ENCODE measurements at places on chromosomes 1 and 21. TPM values are rescaled to one million over a fixed set of nuclear protein-coding genes. Genes with fewer than 3 reads are reported as not detected.

- DNase-seq: no peak
These were observed 38.9 kb downstream of the ARHGEF11 start for GRCh38 chr1:157006676-157007075.

DNA sequence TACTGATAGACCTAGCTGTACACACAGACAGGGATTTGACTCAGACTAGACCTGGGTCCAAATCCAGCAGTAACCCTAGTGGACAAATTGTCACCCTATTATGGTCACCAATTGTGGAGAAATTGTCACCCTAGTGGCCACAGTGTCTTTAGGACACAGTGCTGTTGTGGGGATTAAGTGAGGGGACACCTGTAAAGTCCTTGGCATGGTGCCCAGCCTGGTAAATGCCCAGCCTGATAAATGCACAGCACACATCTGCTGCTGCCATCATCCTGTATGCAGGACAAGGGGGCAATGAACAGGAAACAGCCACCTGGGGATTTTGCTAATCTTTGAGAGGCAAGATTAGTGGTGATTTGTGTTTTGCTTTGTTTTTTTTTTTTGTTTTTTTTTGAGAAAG, 2.3 kb downstream of the TMEM61 start:
- DNase-seq: peak; percentile 28

- DNase-seq: no peak
These were observed 40.7 kb downstream of the TRAPPC10 start for GRCh38 chr21:44052830-44053226.

DNA sequence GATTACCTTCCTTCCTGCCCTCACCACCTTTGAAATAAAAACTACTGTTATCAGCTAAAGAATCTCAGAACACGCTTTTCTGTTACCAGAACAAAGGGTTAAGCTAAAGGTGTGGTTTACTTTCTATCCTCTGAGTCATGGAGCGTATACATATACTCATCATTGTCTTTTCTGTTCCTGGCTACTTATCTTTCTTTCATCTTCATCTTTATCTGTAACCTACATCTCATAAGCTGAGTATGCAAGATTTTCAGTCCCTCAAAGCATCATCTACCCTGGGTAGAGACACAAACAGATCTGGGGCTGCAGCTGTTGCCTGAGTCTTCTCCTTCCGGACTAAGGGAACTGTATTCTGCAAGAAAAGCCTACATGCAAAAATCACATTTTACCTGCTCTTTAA, 75.6 kb downstream of the LMO4 start:
- no peak for DNase-seq

DNA sequence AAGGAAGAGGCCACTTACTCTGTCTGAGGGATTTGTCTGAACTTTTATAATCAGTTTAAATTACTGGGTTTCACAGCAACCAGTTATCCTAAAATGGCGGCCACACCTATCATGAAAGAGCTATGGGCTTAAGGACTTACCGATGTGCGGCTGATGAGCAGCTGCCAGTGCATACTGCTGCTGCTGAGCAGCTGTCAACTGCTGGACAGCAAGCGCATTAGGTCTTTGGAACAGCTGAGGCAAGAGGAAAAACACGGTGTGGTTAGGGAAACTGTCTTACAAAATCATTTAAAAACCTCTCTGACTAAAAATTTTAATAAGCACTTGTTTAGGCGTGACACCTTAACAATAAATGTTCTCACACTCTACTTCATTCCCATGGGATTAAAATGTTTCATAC, 72.6 kb upstream of the SDC3 start:
- DNase-seq: no peak

- DNase-seq: no peak
These were observed 21.3 kb downstream of the KIAA0040 start for GRCh38 chr1:175171036-175171913.

DNA sequence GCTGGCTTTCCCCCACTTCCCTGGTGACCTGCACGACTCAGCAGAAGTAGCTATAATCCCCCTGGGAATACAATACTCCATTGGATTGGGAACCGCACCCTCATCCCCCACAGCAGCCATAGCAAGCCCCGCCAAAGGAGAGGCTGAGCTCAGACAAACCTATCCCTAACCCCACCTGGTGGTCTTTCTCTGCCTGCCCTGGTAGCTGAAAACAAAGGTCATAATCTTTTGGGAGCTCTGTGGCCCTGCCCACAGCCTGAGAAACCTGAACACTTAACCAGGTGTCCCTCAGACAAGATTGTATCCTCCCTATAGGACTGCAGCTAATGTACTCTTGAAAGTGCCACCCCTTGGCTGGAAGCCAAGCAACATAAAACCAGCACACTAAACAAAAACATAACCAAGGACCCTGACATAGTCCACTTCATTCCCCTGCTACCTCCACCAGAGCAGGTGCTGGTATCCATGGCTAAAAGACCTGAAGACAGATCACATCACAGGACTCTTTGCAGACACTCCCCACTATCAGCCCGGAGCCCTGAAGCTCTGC, 71.6 kb upstream of the RUNX1 start:
- DNase-seq: no peak

DNA sequence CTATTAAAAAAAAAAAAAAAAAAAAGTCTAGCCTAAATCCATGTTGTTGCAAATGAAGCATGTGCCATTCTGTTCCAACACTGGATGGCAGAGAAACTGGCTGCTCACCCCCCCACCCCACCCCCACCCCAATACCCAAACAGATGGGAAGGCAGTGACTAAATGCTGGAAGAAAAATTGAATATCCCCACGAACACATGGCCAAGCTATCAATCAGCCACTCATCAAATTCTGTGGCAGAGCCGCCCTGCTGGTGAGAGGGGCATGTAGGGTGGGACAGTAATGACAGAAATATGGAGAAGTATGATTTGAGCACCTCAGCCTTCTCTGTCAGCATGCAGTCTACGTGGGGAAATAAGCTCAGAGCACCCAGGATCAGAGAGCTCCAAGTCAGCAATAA, 34.1 kb downstream of the OPTC start:
- no peak for DNase-seq

DNA sequence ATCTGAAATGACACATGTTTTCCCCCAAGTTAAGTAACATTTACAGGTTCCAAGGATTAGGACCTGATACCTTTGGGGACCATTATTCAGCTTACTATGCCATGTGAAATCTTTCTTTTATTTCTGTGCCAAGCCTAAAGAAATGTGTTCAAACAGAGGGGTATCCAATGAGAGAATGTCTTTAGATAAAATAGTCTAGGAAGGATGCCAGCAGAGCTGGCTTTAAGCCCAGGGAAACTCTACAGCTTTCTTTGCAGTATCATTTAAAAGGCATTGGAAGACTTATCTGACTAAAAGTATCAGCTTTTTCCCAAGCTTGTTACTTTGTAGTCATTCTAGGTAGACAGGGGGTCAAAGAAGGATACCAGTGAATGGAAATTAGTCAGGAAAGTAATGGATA, 860.4 kb downstream of the PLA2G4A start:
- no peak for DNase-seq

- DNase-seq: no peak
These were observed 17.7 kb downstream of the PLEKHM2 start for GRCh38 chr1:15701784-15702183.

DNA sequence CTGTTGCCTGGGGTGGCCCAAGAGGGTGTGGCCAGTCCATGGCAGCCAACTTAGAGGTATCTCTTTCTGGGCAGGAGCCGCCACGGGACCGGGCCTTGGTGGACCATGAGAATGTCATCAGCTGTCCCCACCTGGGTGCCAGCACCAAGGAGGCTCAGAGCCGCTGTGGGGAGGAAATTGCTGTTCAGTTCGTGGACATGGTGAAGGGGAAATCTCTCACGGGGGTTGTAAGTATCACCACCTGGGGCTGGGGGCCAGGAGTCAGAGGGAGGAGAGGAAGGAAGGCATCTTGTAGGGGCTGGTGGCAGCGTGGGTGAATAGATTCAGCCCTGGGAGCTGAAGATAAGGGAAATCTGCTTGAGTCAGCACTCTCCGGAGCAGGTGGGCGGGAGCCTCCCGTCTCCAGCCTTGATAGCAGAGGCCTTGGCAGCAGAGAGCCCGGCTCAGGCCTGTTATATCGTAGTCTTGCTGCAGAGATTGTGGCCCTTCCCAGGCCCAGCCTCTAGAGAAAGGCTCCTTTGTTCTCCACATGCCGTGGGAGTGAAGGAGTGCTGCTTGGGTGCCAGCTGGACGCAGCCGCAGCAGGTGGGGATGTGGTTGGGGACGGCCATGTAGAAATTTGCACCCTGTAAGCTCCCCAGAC, 25.4 kb downstream of the PHGDH start:
- no peak for DNase-seq

GRCh38 chr1:87231703-87232367, 96.8 kb upstream of the LMO4 start:
- DNase-seq: no peak

GRCh38 chr21:25956993-25957714, 213.4 kb downstream of the APP start:
- no peak for DNase-seq

GRCh38 chr1:10917513-10918454, 94.7 kb upstream of the TARDBP start:
- DNase-seq: no peak

DNA sequence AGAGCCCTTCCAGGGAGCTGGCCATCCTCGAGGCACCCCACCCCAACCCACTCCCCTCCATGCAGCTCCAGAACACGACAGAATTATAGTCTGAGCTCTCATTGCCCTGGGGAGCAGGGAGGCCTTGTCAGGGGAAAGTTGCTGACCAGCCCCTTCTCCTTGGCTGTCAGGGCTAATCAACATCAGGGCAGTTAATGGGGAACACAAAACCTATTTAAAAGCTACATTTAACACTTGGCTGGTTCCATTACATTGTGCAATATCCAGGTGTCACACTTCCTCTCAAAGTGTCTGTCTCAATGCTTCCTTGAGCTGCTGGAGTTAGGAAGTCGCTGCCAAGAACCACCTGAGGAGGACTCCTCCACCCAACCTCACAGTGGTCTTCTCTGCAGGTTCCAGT, 111.8 kb upstream of the GRIK3 start:
- DNase-seq: no peak

DNA sequence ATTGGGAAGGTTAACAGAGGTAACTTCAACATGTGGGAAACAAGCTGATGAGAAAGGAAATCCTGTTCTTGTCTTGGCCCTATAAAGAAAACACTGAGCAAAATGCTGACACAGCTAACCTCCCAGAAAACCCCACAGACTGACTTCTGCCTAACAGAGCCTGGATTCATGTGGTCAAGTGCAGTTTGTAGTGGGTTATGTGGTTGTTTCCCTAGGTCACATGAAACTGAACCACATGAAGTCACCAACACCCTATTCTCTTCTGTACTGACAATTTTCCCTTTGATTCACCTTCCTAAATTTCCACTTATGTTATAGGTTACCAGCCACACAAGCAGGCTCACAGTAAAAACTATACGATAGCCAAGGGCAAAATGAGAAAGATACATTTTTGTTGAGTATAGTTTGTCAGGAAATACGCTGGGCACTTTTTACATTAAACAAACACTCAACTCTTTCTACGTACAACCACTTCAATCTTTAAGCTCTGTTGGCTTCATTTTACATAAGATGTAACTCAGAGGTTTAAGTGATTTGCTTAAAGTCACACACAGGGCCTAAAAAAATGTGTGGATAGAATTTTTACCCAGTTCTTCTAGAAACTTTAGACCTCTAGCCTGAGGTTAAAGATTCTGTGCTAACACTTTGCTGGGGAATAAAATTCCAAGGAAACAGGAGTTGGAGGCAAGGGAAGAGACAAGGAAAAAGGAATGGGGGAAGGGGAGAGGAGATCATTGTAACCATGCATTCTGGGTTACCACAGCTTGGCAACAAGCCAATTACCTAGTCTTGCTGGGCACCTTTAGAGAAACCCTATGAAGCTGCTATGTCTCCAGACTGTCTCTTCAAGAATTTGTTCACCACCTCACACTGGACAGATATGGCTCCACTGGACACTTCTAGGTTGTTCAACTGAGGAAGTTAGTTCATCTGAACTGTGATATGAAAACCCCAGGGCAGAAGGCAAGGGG, 601.6 kb upstream of the USP24 start:
- DNase-seq: no peak

GRCh38 chr1:40386359-40386723, 12.8 kb downstream of the SMAP2 start:
- DNase-seq: no peak

- no peak for DNase-seq
These were observed 68.3 kb upstream of the KCND3 start for GRCh38 chr1:112057736-112058135.

- peak; percentile 33 for DNase-seq
These were observed 392.8 kb upstream of the CAMK1G start for GRCh38 chr1:209190591-209191261.

DNA sequence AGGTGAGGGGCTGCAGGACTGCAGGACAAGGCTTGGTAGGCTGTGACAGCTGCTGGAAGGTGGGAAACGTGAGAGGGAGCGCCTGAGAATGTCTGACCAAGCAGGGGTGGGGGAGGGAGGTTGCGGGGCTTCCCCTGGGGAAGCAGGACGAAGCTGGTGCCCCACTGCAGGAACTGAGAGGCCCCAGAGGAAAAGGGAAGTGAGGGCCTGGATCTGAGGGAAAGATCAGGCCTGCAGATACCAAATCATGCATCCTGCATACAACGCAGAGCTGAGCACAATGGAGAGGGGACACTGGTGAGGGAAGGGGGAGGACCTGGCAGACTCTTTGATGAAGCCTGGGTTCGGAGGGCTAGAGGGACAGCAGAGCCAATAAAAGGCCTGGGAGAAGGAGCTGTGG, 65.7 kb upstream of the BACE2 start:
- DNase-seq: no peak

DNA sequence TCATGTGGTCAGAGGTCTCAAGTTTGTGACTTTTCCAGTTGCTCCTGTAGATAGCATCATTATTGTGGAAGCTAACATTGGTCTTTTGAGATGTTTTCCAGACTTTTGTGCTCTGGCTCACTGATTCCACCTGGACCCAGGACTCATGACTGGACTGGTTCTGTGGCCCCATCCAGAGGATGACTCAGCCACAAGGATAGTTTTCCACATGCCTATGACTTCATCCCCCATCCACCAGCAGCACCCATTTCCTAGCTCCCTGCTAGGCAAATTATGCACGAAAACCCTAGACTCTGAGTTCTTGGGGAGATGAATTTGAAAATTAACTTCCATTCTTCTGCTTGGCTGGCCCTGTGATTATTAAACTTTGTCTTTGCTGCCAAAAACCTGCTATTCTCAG, 949.3 kb downstream of the MRPL39 start:
- DNase-seq: no peak

DNA sequence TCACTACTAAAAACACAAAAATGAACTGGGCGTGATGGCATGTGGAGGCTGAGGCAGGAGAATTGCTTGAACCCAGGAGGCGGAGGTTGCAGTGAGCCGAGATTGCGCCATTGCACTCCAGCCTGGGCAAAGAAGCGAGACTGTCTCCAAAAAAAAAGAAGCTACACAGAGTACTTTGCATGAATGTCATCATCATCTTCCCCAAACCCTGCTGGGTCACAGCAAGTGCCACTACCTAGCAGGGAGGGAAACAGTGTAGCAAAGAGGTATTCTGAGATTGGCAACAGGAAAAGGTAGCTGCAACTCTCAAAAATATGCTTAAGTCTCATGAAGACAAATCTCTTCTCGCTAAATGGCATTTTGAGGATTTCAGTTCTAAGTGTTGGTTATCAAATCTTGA, 12.8 kb downstream of the NDC1 start:
- no peak for DNase-seq

TAS1R1 gene
- total RNA-seq: not detected

IFNLR1 gene
- 7.6 TPM for total RNA-seq

NEGR1 gene
- total RNA-seq: 0.05 TPM

ACTL8 gene
- total RNA-seq: 0.69 TPM

MROH9 gene
- total RNA-seq: not detected

PHACTR4 gene
- 36.0 TPM for total RNA-seq

GPR37L1 gene
- 0.10 TPM for total RNA-seq

CCDC17 gene
- 2.4 TPM for total RNA-seq

ATP6V1G3 gene
- total RNA-seq: not detected

HCN3 gene
- total RNA-seq: 8.5 TPM

PGLYRP3 gene
- not detected for total RNA-seq

All from HCT116 (cell line).